ENCODE measurements at places on chromosomes 13 and 19.

DNA sequence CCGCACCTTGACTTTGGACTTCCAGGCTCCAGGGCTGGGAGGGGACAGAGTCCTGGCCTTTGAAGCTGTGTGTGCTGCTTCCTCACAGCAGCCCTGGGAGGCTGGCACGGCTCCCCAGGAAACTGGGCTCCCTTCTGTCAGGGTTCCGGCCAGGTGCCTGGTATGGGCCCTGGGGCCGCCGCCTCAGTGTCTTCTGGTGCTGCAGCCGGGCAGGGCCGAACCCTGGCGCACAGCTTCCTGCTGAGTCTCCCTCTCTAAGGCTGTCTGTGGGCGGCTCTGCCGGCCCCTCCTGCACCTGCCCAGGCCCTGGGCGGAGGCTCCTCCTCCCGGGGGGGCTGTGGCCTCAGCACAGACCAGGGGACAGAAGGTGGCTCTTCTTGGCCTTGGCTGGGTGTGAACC lies 32.4 kb downstream of the GPX4 start:
- DNase-seq = no peak

DNA sequence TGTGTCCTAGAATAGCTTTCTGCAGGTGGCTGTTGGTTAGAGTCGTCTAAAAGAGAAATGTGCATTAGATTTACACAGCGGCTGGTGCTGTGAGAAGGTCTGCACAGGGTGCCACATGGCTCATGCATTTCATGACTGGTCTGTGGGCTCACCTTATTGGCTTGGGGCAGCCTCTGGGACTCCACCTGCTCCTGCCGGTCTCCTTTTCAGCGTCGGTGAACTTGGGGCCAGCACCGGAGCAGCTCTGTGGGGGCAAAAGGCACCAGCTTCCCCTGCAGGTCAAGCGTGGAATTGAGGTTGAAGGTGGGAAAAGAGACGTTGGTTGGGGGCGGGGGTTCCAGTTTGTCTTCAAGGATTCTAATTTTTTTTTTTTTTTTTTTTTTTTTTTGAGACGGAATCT lies 3.1 kb upstream of the PNMA8C start:
- DNase-seq = no peak

- DNase-seq = no peak
Measured at GRCh38 chr13:67642657-67643056, 412.5 kb upstream of the PCDH9 start.

GRCh38 chr13:74006666-74007065 lies 127.5 kb downstream of the KLF12 start:
- DNase-seq = no peak

DNA sequence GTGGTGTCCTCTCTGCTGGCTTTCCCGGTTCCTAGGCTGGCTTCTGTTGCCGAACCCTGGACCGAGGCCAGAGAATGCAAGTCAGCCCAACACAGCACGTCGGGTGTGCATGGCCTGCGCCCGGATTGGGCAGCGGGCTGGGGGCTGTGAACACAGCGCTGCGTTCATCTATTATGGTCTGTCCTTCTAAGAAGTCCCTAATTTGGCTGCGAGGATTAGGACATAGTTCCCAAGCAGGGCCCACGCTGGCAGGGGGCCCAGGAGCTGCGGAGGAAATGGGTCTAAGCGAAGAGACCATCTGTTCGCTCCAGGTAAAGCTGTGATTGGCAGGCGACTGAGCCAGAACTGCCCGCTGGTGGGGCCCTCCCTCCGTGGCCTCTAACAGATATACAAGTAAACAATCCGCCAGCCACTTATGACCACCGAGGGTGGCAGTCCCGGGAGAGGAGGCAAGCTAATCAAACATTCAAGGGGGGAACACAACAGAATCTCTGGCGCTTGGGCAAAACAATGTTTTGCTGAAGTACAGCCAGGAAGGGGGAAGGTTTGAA lies 6.0 kb downstream of the SYCE2 start:
- DNase-seq = no peak

All from stimulated activated CD4-positive, alpha-beta T cell treated with anti-CD3 and anti-CD28 coated beads, Interleukin-4, amount 100 ng/mL, for 24 hours (primary cell).